ENCODE measurements at places on chromosomes 13 and 19. TPM values are rescaled to one million over a fixed set of nuclear protein-coding genes. Genes with fewer than 3 reads are reported as not detected.

Gene SPACA4
- total RNA-seq, result not detected

Gene CYSLTR2
- total RNA-seq, result not detected

Gene FSD1
- total RNA-seq, result 4.5 TPM

Gene ADGRE1
- total RNA-seq, result 0.16 TPM

Gene ZNF440
- total RNA-seq, result 6.1 TPM

Gene OR7D2
- total RNA-seq, result 0.03 TPM

Gene ZNF90
- total RNA-seq, result not detected

Gene CYP4F2
- total RNA-seq, result not detected

Gene CCDC70
- 0.34 TPM for total RNA-seq

Measured in SJSA1 (cell line).